HL-60 (cell line): ENCODE measurements at places on chromosomes 7 and 10.

DNA sequence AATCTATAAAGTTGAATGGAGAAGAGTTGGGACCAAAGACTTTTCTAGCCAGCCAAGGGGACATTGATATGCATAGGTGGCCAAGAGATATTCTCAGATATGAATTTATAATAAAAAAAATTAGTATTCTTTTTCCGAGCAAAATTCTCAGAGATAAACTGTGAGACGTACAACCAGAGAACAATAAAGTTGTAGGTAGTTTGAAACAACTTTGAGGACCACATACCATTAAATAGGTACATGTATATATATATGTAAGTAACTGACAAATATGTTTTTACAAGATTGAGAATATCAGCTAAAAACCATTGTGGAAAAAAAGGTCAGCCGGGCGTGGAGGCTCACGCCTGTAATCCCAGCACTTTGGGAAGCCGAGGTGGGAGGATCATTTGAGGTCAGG is 56.5 kb downstream of the EXOC4 start:
- no peak for DNase-seq

DNA sequence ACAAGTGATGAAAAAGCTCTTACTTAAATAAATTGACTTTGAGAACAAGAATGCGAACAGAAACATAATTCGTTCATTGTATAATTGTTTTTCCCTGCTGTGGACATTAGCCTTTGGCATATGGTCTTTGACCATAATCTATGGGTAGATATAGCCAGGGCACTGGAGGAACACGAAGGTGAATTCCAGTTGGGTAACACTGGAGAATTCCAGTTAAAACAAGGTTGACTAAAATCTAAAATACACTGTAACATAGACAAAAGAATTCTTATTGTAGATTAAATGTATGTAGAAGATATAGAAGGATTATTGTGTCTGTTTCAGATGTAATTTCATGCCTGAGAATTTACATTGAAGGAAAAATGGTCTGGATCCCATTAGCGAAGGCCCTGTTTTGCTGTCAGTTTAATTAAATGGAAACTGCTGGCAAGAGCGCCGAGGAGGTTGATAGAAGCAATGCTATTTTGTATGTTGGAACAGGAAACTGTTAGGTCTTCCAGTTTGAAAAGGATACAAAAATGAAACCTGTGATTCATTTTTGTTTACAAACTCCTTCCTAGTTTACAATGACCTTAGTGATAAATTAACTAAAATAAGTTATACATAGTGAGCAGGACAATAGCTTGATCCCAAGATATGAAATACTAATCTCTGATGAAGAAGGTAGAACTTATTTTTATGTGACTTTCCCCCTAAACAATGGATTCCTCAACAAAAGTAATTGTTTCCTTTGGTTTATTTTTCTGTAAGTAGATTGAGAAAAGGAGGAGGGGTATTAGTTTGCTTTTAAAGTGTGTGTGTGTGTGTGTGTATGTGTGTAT is 68.9 kb downstream of the ARID5B start:
- DNase-seq = no peak

- DNase-seq = no peak
Measured at GRCh38 chr7:151951672-151952338, 4.4 kb upstream of the GALNTL5 start.

GRCh38 chr7:30062587-30062986 is 34.4 kb downstream of the PLEKHA8 start:
- DNase-seq = no peak

DNA sequence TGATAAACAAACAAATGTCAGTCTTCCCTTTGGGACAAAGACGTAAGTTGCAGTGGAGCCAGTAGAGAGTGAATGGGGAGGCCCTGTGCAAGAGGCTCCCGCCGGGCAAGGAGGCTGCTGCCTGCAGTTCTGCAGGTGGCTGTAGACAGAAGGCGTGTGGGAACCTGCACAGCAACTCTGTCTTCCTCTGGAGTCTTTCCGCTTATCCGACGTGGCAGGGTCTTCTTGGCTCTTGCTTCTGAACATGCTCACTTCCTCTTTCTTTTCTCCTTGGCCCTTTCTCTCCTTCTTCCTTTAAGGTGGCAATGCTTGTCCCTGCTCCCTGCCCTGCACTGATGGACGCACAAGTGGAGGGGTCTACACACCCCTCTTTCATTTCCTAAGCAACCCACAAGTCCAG is 122.5 kb downstream of the HIPK2 start:
- DNase-seq = no peak

DNA sequence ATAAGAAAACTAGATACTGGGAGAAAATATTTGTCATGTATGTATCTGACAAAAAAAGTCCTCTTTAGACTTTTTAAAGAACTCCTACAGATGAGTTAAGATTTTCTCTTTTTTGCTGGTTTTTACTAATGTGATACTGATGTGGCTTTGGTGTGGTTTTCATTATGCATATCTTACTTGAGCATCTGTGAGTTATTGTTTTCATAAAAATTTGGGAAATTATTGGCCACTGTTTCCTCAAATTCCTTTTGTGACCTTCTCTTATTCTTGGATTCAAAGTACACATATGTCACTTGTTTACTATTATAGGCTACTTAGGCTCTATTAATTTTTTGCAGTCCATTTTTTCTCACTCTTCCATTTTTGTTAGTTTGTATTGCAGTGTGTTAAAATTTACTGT is 89.0 kb downstream of the PPP1R9A start:
- DNase-seq = no peak

- no peak for DNase-seq
Measured at GRCh38 chr7:139114018-139114417, 4.5 kb upstream of the ZC3HAV1 start.

GRCh38 chr10:123998197-123999141 is 94.9 kb downstream of the CHST15 start:
- no peak for DNase-seq

- no peak for DNase-seq
Measured at GRCh38 chr7:80273327-80273726, 138.7 kb downstream of the GNAI1 start.

GRCh38 chr7:351681-352480 is 61.9 kb downstream of the FOXL3 start:
- no peak for DNase-seq

- no peak for DNase-seq
Measured at GRCh38 chr10:127921753-127922145, 14.8 kb downstream of the PTPRE start.

DNA sequence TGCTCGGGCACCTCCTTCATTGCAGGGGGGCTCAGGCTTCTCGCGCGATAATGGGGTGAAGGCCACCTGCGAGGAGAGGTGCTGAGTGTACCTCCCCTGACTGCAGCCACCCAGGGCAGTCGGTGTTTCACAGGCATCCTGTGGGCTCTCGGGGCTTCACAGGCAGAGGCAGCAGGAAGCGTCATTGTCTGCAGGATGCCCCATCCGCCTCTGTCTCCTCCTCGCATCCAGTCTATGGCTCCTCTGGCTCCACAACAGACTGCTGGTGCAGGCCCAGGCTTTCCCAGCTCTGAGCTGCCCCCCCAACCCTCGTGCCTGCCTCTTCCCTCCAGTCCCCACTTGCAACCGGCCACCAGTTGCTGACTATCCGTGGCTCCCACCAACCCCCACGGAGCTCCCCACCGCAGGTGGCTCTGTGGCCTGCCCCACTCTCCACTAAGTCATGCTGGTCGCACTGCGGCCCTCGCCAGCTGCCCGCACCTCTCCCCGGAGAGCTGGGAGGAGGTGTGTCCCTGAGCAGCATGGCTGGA is 36.5 kb downstream of the CAMK2B start:
- DNase-seq = no peak

DNA sequence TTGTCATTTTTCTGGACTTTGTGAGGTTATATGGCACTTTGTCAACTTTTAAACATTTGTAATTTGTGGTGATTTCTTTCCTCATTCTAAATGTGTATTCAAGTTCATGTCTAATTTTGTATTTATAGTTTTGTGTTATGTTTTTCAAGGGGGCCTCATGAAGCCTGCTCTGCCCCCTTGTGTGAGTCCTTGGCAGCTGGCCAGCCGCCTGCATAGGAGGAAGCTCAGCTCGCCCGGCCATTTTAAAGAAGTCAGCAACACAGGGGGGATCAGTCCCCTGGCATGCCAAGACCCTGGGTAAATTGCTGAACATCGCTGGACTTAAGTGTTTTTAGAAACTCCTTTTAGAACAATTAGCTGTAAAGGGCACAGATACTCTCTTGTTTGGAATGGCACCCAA is 123.0 kb downstream of the ANLN start:
- no peak for DNase-seq

- no peak for DNase-seq
Measured at GRCh38 chr10:126893206-126893605, 12.0 kb upstream of the DOCK1 start.

GRCh38 chr7:94298943-94299342 is 95.8 kb upstream of the COL1A2 start:
- no peak for DNase-seq

- DNase-seq = no peak
Measured at GRCh38 chr10:62895063-62895462, 78.9 kb upstream of the EGR2 start.

- DNase-seq = no peak
Measured at GRCh38 chr7:41809116-41809515, 106.2 kb upstream of the INHBA start.

- no peak for DNase-seq
Measured at GRCh38 chr10:21758239-21758638, 224.2 kb downstream of the MLLT10 start.

- DNase-seq = no peak
Measured at GRCh38 chr7:151687523-151688235, 168.0 kb upstream of the RHEB start.

DNA sequence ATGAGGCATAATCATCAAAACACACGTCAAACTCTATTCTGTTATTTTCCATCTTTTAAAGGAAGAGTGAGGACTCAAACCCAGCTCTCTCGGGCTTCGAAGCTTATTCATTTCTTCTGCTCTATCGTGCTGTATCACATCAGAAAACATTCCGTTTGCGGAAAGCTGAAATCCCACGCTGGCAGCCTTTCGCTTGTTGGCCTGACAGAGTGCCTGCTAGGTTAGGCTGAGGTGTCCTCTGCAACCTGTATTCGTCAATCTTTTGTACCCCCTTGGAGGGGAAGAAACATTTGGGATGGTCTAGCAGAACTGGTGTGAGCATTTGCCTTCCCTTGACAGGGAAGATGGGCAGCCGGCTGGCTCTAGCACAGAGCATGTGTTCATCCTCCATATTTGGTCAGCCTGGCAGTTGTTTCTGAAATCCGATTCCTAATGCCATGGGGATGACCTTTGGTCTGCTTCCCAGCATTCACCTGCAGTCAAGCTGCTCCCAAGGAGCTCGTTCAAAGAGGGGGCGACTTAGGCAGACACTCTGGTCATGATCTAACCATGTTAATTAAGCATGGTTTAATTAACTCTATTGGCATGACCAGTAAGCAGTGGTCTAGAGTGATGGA is 55.2 kb downstream of the TACC2 start:
- no peak for DNase-seq

- no peak for DNase-seq
Measured at GRCh38 chr7:47477191-47478016, 104.5 kb downstream of the TNS3 start.

DNA sequence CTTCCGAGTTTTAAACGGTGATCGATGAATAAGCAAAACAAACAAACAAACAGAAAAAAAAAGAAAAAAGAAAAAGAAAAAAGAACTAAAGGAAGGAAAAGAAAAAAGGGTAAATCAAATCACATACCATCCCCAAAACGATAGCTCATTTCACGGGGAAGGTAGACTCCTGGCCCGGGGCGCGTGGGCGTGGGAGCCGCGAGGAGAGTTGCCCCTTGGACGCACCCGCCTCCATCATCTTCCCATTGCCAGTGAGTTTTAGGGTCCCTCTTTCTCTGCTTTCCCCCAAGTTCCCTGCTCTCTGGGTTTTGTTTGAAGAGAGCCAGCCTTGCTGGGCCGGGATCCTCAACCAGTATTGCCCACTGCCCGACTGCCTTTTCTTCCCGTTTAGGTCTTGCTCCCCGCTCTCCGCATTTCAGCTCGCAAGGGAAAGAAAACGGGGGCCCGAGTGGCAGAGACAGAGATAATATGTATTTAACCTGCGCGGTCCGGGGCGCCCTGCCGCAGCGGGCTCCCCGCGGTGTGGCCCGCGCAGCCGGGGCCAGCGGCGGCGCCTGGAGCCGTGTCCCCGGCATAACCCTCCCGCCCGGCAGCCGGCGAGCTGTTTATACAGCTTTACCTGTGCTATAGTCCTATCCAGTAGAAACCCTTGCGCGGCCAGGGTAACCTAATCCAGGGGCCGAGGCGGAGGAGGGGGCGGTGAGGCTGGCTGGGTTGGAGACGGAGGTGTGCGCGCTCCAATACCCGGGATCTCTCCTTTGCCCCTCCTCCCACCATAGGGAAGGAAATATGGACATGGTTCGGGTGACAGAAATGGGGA is 5.2 kb upstream of the GATA3 start:
- no peak for DNase-seq

DNA sequence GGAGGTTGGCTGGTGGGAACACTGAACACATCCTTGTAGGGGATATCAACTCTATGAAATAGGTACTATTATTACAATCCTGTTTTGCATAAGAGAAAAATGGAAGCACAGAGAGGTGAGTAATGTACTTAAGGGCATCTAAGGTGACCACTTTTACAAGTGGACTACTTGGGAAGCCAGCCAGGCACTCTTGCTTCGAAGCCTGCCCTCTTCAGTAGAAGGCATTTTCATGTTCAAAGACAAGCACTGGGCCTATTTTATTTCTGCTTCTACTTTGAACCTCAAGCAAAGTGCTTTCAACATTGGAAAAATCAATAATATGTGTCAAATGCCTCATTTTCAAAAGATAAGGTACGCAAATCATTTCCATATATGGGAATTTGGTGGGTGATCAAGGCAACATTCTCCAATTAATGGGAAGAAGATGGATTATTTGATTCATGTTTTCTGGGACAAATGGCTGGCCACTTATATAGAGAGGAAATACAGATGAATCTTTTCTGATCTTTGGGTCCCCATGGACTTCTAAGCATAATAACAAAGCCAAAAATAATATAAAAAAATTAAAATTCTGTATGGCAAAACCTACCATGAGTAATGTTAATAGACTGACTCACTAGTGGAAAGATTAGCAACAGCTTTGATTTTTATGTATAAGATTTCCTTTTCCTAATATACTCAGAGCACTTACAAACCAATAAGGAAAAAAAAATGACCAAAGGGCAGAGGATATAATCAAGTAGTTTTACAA is 270.2 kb downstream of the FRMD4A start:
- DNase-seq = no peak

DNA sequence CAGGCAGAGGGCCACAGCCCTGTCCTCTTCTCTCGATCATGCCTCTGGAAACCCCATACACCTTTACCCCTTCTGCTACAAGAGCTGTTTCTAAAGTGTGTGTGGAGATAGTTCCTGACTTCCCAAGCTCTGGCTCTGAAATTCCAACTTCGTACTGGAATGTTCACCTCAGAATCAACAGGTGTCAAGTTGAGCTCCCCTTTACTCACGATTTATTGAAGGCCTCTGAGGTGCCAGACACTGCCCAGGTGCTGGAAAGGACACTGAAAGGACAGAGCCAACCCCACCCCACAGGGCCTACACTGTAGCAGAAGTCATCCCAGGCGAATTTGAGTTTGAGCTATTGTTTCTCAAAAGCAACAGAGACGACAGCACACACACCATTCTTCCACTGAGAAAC is 209.9 kb upstream of the FRMD4A start:
- DNase-seq = no peak
